ENCODE measurements at places on chromosomes 4 and X.

DNA sequence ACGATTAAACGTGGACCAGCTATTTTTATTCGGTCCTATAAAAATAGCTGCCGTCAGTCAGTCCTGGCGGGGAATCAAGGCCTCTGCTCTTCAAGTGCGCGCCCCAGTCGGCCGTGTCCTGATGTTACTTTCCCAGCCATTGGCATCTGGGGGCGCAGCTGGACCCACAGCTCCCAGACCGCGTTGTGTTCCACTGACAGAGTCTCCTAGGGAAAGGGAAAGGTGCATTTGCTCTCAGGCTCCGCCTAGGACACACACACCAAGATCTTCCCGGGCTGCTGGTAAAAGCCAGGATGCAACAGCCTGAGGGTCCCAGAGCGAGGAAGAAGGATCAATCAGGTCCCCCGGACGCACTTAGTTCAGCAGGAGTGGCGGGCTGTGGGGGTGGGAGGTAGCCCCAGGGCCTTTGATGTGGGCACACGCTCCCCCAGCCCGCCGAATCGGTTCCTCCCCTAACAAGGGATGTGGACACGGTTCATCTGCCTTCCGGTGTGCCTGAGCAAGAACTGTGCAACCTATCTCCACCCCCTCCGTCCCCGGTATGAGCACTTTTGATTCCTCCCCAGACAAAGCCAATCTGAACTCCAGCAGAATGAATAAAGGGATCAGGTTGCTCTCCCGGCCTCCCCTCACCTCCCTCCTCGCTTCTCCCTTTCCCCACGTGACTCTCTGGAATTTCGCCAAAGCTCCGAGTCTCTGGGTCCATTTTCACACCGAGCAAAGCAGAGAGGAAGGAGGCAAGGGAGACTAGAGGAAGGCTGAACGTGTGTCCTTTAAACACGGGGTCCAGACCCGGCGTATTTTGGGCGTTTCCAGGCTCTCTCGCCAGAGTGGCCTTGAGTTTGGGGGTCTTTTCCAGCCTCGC lies 626 bp upstream of the FRAS1 start:
- peak; percentile 56 for DNase-seq

- no peak for DNase-seq
These were observed 114.6 kb downstream of the SORCS2 start for GRCh38 chr4:7306986-7307385.

DNA sequence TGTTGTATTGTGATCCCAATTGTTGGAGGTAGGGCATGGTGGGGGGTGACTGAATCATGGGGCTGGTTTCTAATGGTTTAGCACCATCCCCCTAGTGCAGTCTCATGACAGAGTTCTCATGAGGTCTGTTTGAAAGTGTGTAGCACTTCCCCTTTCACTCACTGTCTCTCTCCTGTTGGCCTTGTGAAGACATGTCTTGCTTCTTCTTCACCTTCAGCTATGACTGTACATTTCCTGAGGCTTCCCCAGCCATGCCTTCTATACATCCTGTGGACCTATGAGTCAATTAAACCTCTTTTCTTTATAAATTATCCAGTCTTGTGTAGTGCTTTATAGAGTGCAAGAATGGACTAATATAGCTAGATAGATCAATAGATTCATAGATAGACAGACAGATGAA lies 230.0 kb downstream of the MAGEE1 start:
- no peak for DNase-seq

- peak; percentile 60 for DNase-seq
These were observed 11.9 kb downstream of the EDNRA start for GRCh38 chr4:147492761-147493160.

DNA sequence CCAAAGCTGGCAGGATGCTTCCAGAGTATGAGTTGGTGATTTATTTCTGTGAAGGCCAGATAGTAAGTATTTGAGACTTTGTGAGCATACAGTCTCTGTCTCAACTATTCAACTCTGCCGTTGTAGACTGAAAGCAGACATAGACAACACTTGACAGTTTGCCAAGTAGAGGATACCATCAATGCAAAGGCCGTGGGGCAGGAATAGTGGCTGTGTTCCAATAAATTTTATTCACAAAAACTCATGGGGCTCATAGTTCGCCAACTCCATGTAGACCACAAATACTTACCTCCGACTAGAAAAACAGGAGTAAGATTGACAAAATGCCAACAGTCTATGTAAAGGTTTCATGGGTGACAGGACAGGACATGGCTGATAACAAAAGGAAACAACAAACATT lies 3.7 kb upstream of the PIR start:
- no peak for DNase-seq

DNA sequence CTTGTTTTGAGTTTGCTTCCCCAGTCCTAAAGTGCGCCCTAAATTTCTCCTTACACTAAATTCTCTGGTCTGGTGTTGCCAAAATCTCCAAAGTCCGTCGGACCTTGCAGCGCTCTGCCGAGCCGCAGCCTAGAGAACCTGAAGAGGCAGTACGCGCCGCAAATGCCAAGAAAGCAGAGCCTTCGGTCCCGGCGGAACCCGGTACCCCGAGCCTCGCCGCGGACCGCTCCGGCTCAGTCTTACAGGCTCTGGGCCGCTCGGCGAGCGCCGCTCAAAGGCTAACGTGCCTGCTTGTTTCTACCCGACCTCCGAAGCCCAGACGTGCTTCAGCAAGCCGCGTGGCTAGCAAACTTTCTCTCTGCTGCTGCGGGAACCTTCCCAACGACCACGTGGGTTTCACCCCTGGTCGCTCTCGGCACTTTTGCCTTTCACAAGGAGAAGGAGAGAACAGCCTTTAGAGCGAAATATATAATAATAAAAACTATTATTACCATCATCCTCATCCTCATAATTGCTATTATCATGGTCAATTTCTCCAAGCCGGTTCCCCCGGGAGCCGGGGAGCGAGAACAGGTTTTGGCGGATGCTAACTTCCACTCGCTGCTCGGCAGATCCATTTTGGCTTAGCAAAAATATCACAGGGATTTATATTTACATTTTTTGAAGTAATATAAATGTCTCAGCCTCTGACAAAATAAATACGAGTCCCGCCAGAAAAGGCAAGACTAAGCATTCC lies 2.2 kb upstream of the HTR2C start:
- no peak for DNase-seq

DNA sequence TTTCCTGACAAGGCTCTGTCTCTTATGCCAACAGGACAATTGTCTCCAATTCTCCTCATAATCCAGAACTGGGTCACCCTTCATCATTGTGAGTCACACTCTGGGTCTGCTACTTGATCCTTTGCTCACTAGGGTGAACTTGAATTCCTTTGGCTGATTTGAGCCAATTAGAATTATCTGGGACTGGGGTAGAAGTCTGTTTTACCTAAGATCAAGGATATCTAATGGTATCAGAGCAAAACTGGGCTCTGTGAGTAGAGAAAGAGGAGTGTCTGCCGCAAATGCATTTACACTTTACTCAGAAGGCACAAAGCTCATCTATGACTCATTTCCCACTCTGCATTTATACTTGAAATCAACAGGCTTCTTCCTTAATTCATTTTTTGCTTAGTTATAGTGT lies 72.6 kb downstream of the PITX2 start:
- DNase-seq: no peak

- DNase-seq: peak; percentile 81
These were observed at the start of gene CYP4V2 for GRCh38 chr4:186191200-186192065. Gene CYP4V2, plus strand, starts transcription at chr4:186191567. Its CDS starts 257 bp downstream, at chr4:186191824.

DNA sequence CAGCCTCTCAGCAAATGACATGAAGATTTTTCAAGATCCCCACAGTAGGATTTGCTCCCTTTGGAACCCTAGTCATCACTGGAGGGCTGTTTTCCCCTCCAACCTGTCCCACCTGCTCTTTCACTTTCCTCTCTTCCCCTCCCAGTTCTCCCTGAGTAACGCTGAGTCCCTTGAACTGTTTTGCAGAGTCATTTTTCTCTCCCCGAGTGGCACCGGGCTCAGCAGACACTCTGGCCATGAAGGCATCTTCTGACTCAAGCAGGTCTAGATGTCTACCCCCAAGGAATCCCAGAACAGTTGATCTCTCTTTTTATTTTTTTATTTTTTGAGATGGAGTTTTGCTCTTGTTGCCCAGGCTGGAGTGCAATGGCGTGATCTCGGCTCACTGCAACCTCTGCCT lies 52.2 kb downstream of the HTRA3 start:
- DNase-seq: no peak

- DNase-seq: peak; percentile 89
These were observed at the start of gene TMEM144 for GRCh38 chr4:158209825-158210807. Gene TMEM144, plus strand, starts transcription at chr4:158210486. Its CDS starts 2,182 bp downstream, at chr4:158212668.

- DNase-seq: no peak
These were observed 418.8 kb upstream of the ZFP42 start for GRCh38 chr4:187576751-187577150.

All from uterus (tissue), 4 donors.